Stimulated activated CD4-positive, alpha-beta T cell treated with anti-CD3 and anti-CD28 coated beads, Interleukin-1b, Interleukin-23, amount 100 ng/mL, for 48 hours (primary cell): ENCODE measurements at places on chromosomes 1 and 21.

GRCh38 chr1:108011295-108011694 is 46.3 kb upstream of the VAV3 start:
- DNase-seq = no peak

GRCh38 chr1:107807405-107807804 is 157.6 kb downstream of the VAV3 start:
- DNase-seq = no peak

DNA sequence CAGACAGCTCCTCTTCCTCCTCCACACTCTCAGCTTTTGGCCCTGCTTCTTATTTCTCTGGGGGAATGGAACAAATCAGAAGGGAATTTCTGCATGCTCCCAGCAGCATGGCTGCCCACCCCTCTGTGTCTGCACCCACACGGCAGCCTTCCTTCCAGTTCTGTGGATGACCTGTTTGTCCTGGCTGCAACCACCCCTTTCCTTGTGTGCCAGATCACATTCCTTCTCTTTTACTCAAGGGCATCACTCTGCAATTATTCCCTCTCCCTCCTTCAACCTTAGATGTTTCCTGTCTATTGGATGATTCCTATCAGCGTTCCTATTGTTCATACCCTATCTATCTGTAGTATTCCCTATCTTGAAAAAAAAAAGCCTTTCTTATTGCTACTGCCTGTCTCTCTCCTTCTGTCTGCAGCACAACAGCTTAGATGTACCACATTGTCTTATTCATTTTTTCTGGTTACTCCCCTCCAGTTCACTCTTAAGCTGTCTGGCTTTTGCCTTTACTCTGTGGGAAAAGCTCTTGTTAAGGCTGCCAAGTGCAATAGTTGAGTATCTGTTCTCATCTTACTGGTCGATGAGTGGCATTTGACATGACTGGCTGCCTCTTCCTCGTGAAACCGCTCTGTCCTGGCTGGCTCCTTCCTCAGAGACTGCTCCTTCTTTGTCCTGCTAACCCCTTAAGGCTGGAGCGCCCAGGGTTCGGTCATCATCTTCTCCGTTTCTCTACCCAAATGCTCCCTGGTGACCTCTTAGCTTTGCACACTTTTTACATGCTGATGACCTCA is 351.1 kb downstream of the CAMTA1 start:
- DNase-seq = no peak

- DNase-seq = no peak
Measured at GRCh38 chr1:12665511-12665910, 21.6 kb downstream of the AADACL4 start.

- peak; percentile 42 for DNase-seq
Measured at GRCh38 chr1:203663294-203663693, 36.7 kb downstream of the ATP2B4 start.

DNA sequence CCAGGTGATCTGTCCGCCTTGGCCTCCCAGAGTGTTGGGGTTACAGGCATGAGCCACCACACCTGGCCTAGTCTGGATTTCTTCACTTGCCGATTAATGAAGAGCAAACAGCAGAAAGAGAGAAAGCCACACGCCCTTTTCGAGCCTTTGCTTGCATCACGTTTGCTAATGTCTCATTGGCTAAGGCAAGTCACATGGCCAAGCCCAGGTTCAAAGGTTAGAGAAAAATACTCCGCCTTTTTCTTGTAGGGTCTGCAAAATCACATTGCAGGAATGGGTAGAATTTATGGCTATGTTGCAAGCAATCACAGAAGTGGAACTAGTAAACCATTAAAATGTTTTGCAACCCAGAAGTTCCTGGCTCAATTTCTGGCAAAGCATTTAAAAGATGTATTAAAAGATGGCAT is 26.8 kb upstream of the BACH1 start:
- no peak for DNase-seq

GRCh38 chr1:240149484-240150094 is 57.9 kb downstream of the FMN2 start:
- no peak for DNase-seq

DNA sequence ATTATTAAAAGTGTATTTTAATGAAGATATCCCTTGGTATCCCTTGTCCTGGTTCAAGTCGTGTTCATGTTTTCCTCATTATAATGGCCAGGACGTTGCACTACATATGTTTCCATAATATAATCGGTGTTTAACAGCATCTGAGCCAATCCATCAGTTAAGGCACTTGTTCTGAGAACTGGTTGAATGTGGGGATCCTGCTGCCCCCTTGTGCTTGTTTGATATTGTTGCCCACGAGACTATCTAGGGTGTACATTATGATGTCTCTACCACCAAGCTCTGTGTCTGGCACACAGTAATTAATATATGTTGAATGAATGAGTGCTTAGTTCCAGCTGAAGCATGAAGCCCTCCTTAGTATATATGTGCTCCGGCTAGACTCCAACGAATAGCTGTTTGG is 193.0 kb downstream of the CACNA1E start:
- peak; percentile 6 for DNase-seq

DNA sequence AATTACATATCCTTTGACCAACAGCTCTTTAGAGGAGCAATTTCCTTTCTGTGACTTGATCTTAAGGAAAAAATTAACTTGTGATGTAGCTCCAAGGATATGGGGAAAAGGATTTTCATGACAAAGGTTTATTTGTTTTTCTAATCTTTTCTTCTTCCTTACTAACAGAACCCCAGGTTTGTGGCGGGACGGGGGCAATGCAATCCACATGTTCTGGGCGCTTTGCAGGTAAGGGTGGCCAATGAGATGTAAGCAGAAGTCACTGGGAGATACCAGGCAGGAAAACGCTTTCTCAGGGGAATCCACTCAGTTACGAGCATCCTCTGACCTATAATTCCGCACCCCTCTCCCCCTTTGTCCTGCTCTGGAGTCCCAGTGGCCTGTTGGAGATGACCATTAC is 122.0 kb downstream of the MRPS6 start:
- no peak for DNase-seq

- no peak for DNase-seq
Measured at GRCh38 chr1:225999912-226000337, 782 bp upstream of the SDE2 start.
